ENCODE measurements at places on chromosomes 6 and 20.

DNA sequence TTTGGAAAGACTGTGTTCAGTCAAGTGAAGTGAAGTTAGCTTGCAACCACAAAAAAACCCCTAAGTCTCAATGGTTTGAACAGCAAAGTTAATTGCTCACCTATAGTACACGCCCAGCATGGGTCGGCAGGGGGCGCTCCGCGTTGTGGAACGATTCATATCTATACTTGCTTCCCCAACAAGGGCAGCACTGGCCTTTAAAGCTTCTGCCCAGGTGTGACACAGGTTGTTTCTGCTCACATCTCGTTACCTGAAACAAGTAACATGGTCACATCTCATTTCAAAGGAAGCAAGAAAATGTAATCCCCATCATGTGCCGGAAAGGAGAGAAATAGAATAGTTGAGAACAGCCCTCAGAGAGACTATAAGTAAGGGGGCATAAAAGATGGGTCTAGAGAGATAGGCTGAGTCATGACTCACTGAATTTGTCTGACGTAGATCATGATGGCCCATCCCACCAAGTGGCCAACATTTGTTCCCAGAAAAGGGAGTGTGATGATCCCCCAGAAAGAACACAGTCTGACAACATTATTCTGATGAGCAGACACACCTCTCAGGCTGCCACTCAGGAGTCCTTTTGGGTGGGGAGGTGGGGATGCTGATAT, 29.0 kb downstream of the HNF4A start:
- DNase-seq: peak; percentile 59

- DNase-seq: no peak
These were observed 1.3 kb upstream of the ASXL1 start for GRCh38 chr20:32356622-32357374.

GRCh38 chr6:75436869-75437268, 56.7 kb downstream of the FILIP1 start:
- DNase-seq: no peak

GRCh38 chr20:10609770-10610169, 64.0 kb downstream of the JAG1 start:
- no peak for DNase-seq

DNA sequence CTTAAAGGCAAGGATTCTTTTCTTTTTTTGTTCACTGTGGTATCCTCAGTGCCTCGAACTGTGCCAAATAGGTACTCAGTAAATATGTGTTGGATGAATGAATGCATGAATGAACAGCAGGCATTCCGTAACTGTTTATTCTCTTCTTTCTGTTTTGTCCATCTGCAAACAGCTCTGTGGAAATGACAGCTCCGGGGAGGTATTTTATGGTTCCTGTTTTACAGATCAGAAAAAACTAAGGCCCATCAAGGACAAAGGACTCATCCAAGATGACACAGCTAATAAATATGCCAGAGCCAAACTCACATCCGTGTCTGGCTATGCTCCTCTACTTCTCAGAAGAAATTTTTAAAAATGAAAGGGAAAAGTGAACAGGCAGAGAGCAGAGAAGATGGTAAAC, 21.0 kb downstream of the JPH2 start:
- DNase-seq: no peak

DNA sequence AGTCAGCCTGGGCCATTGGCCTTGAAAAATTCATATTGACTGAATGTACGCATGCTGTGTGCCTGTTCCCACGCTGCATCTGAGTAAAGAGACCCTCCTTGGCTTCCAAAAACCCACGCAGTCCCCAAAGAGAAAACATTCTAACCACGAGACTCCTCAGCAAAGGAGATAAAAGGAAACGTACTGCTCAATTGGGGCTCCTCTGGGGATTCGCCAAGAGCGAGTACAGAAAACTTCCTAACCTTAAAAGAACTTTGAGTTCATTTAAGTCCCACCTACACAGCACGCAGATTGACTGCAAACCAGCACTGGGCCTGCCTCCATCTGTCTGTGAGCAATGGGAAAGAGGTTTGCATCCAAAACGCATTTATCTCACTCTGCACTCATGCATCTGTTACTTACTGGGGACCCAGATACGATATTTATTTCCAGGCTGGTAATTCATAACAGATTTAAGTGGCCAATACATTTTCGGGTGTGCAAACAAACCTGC, 505.9 kb upstream of the CHD6 start:
- no peak for DNase-seq

- no peak for DNase-seq
These were observed 851.3 kb upstream of the MAN1A1 start for GRCh38 chr6:120200853-120201252.

- DNase-seq: no peak
These were observed 27.3 kb downstream of the RRBP1 start for GRCh38 chr20:17654649-17655285.

DNA sequence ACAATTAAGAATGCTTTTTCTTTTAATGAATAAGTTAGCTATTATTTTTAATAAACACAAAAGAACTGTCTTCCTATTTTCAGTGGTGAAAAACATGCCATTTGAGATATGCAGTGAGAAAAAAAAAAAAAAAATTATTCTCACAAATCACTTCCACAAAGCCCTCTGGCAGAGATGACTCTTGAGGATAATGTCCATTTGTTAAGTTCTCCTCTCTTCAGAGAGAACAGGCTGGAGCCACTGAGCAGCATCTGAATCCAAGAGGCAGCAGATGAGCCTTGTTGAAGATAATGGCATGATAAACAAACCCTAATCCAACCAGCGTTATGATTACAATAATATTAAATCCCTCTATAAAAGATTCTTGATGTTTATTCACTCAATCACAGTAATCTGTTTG, 105.0 kb downstream of the PTPRK start:
- DNase-seq: no peak

GRCh38 chr6:84333842-84334241, 106.4 kb upstream of the CEP162 start:
- no peak for DNase-seq

DNA sequence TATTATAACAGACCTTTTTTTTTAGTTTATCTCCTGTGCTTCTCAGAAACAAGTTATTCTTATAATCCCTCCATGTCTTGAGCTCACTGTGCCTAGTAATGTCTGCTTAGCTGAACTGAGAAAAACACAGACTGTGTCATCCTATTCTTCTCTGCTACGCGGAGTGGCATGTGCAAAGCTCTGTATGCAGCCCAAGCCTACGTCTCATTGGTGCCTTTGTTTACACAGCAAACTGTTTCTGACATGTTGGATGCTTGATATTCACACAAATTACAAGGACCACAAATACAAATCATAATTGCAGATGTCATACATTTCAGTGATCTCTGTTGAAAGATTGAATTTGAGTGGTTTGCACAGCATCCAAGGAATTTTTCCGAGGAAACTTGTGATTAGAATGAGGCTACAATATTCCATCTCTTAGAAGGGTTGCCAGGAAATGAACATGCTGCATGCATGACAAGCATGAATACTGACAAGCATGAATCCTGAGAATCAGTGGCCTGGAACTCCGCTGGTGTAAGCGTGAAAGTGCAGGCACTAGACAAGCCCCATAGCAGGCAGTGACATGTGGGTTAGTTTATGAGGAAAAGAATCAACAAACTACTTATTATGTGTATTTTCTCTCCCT, 128.4 kb upstream of the SGK1 start:
- DNase-seq: no peak

GRCh38 chr6:47187893-47188587, 121.7 kb downstream of the TNFRSF21 start:
- DNase-seq: no peak

GRCh38 chr6:154435400-154435945, 75.0 kb downstream of the CNKSR3 start:
- DNase-seq: no peak

- no peak for DNase-seq
These were observed 37.7 kb upstream of the SIRPA start for GRCh38 chr20:1857466-1857865.

GRCh38 chr20:15252304-15252703, 914.9 kb upstream of the FLRT3 start:
- DNase-seq: no peak

- DNase-seq: no peak
These were observed 784.9 kb downstream of the TENT5A start for GRCh38 chr6:80967609-80968008.

GRCh38 chr20:1171461-1172093, 13.2 kb downstream of the TMEM74B start:
- no peak for DNase-seq

DNA sequence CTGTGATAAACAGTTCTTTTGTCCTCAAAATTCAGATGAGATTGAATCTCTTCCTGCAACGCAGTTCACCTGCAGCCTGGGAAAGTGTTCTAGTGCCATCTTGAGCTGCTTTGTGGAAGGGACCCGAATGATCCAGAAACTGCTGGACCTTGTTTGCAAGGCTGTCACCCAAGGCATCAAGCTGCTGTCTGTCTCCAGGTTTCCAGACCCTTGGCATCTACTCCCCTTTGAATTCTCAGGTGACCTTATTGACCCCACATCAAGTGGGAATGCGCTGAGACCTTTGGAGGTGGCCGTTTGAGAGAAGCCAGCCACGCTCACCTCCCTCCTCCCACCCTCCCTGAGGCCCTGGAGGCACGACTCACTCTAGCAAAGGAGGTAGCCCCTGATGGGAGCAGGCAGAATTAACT, 112.5 kb downstream of the EDN3 start:
- peak; percentile 31 for DNase-seq

DNA sequence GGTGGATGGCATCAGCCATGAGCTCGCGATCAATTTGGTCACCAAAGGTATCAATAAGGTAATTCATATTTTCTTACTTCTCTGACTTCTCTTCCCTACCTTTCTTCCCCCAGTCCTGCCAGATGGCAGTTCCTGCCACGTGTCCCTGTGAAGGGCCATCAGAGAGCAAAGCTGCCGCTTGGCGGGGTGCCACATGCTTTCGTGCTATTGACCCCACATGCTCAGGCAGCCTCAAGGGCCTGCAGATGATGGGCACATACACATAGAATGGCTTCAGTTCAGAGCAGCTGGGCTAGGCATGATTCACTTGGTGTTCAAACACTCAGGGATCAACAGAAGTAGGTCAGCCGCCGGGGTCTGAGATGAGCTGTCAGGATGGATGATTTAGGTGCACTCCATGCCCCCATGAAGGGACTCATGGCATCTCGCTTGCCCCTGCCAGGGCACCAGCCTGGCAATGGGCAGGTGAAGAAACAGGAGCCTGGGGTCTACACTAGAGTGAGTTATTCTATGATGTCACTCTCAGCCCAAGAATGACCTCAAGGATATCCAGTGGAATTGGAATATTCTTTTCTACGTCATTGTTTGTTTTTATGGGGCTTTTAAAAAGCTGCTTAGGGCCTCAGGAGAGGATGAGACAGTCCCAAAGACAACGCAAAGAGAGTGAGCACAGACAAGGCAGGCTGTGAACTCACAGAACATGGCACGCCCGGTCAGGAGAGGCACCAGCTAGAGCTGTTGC, 25.5 kb downstream of the BANF2 start:
- DNase-seq: no peak

DNA sequence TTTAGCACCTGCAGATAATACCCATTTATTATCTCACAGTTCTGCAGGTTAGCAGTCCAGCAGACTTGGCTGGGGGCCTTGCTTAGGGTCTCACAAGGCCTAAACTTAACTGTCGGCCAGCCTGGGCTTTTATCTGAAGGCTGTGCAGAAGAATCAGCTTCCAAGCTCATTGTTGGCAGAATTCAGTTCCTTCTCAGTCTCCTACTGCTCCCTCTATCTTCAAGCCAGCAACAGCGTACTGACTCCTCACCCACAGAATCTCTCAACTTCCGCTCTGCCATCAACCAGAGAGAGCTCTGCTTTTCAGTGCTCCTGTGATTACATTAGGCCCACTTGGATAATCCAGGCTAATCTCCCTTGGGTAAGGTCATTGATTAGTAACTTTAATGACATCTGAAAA, 30.2 kb upstream of the NHSL1 start:
- DNase-seq: no peak

DNA sequence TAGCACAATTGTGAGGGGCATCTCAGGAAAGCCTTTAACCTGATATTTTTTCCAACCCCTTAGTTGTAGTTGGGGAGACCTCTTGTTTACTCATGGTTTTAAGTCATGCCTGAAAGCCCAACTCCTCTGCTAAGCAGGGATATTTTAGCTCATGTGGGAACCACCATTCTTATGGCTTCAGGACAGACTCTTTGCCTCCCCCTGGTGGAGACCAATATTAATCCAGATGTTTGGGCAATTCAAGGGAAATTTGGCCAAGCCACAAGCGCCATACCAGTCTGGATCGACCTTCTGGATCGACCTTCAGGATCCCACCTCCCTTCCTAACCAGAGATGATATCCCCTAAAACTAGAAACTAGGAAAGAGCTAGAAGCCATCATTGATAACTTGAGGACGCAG, 211.2 kb downstream of the C6orf118 start:
- DNase-seq: no peak

- DNase-seq: no peak
These were observed 32.5 kb upstream of the PRDM1 start for GRCh38 chr6:106053484-106054205.

DNA sequence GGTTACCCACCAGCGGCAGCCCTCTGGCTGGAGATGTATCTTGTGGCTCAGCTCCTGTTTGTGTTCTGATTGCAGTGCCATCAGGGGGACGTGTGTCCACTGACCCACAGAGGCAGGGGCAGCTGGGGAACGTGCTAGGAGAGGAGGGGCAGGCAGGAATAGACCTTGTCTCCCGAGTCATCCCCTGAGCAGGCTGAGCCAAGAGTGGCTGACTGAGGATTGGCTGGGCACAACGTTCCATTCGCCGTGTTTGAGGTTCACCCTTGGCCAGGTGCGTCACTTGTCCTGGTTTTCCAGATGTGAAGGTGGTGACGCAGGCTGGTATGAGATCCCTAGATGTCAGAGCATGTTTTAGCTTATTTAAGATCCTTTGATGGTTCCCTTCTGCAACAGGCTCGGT, 57.7 kb downstream of the ADNP start:
- DNase-seq: no peak
